Effector CD8-positive, alpha-beta T cell (primary cell): ENCODE measurements at places on chromosomes 3 and 15.
A peak's percentile ranks its signal among the peaks of the same experiment; 100 is the strongest.

DNA sequence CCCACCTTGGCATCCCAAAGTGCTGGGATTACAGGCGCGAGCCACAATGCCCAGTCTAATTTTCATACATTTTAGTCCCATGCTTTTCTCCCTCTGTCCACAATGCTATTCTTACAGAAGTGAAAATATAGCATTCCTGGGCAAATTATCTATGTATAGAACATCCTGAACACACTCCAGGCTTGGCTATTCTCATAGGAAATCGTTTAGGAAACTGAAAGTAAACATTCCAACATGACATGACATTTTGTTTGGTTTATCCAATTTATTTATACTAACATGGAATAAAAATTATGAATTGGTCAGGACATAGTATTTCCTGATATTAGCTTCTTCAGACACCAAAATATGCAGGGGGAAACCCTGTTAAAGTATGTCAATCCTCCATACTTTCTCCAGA lies 52.6 kb downstream of the SYNM start:
- no peak for DNase-seq

DNA sequence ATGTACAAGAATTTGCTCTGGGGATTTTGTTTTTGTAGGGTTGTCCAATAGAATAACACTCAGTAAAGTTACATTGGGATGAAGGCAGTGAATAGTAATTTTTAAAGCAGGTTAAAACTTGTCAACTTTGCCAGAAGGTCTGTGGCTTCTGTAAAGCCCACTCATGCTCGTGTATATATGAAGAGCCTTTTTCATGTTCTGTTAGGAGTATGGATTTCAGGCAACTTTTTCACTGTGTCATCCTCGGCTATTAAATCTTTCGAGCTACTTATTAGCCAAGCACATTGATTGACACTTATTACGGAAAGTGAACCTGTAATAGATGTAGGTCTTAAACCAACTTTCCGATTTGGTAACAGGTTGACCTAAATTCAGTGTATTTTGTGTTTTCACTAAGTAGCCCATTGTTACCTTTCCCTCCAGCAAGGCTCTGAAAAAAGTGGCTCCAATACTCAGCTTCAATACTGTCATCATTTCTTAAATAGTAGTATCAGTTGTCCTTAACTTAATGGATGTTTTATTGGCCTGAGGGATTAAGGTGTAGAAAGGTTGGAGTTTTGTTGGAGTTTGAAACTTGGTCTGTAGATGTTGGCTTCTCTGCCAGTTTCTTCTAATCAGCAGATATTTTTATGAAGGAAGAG lies 1.7 kb downstream of the PAK2 start:
- no peak for DNase-seq

- no peak for DNase-seq
These were observed 231.0 kb upstream of the CHRNA7 start for GRCh38 chr15:31799319-31799714.

DNA sequence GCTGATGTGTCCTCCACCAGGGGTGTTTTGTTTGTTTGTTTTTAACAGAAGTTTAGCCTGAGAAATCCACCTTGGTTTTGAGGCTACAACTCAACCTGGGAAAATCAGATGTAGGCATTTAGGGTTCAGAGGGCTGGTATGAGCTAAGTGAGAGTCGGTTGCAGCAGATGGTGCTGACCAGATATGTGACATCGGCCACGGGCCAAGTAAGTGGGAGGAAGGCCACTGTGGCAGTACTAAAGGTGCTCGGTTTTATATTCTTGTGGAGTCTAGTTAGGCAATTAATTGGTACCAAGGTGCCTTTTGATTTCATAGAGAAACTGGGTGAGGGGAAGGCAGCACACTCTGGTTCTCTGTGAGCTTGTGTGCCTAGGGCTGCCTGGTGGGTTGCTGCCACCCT lies 10.5 kb downstream of the MTMR14 start:
- no peak for DNase-seq

- no peak for DNase-seq
These were observed 6.7 kb downstream of the LYZL4 start for GRCh38 chr3:42403737-42404136.

- DNase-seq, result no peak
These were observed 18.4 kb downstream of the SENP5 start for GRCh38 chr3:196886144-196886543.

- DNase-seq, result no peak
These were observed 280.7 kb downstream of the MFSD1 start for GRCh38 chr3:159082519-159082918.

DNA sequence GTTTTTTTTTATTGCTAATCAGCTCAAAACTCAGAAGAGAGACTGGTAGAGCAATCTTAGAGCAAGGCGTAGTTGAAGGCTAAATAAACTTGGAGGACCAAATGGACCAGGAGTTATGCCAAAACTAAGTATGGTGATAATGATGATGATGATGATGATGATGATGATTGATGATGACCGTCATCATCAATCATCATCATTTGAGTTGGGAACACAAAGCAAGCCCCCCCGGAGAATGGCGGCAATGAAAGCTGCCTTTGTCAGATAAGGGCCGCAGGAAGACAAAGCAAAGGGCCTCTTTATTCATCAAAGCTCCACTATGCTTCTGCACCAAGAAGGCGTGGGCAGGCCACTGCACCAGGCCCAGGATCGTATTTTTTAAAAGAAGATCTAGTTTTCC lies 82.1 kb upstream of the RAD18 start:
- DNase-seq, result no peak

GRCh38 chr3:52615166-52615565 lies 70.5 kb downstream of the PBRM1 start:
- DNase-seq, result no peak

DNA sequence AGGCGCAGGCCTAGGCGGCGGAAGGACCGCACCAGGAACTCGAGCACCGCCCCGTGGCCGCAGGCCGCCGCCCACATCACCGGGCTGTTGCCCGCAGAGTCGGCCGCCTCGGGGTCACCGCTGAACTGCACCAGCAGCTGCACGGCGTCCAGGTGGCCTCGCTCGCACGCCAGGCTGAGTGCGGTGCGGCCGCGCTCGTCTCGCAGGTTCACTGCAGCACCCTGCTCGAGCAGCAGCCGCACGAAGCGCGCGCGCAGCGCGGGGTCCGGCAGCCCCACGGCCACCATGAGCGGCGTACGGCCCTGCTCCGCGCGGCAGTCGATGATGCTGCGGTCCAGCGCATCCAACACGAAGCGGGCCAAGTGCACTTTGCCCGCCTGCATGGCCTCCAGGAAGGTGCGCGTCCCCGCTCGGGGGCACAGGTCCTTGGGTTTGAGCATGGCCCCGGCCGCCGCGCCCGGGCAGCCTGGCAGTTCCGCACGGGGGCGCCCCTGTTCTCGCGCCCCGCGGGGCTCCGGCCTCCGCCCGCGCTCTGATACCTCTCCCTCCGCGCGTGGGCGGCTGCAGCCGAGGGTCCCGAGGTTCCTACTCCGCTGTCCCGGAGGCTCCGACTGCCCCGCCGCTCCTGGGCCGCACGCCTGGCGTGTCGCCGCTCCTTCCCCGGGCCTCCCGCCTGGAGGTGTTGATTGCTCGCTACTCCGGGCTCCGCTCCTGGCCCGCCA lies 556 bp downstream of the ANKRD63 start:
- DNase-seq, result peak; percentile 12

GRCh38 chr3:30657914-30658313 lies 51.5 kb downstream of the TGFBR2 start:
- DNase-seq, result peak; percentile 4

DNA sequence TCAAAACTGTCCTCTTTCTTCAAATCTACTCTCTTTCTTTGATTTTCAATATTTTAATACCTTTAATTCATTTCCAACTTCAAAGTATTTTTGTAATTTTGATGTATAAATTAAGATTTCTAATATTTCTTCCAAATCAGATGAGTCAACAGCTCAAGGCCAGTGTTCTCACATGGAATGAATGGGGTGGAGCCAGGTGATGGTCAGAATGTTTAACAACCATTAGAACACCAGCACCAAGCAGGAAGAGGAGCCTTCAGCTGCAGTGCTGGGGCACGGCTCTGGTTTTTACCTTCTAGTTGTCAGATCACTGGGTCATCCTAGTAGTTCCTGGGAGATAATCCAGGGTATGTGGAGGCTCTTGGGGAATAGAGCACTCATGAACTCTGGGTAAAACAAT lies 494.5 kb upstream of the PDZRN3 start:
- no peak for DNase-seq

GRCh38 chr3:188589071-188589470 lies 435.1 kb downstream of the LPP start:
- no peak for DNase-seq

GRCh38 chr3:65928110-65928509 lies 110.6 kb downstream of the MAGI1 start:
- DNase-seq, result no peak

DNA sequence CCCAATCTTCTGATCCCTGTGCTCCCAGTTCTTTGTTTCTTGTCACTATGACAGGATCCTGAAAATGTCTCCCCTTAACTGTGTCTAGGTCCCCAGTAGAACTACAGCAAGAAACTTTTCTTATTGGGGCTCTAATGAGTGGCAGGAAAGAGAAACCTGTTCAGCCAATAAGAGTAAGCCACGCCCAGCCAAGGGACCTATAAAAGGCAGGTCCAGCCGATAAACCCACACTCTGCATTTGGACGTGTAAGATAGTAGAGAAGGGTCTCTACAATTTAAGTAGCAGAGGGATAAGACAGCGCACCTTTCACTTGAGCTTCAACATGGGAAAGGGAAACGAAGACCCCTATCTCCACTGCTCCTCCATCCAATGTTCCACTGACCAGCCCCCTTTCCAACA lies 149.9 kb downstream of the LMLN start:
- no peak for DNase-seq

- no peak for DNase-seq
These were observed 170.6 kb upstream of the TSC22D2 start for GRCh38 chr3:150237490-150237889.

DNA sequence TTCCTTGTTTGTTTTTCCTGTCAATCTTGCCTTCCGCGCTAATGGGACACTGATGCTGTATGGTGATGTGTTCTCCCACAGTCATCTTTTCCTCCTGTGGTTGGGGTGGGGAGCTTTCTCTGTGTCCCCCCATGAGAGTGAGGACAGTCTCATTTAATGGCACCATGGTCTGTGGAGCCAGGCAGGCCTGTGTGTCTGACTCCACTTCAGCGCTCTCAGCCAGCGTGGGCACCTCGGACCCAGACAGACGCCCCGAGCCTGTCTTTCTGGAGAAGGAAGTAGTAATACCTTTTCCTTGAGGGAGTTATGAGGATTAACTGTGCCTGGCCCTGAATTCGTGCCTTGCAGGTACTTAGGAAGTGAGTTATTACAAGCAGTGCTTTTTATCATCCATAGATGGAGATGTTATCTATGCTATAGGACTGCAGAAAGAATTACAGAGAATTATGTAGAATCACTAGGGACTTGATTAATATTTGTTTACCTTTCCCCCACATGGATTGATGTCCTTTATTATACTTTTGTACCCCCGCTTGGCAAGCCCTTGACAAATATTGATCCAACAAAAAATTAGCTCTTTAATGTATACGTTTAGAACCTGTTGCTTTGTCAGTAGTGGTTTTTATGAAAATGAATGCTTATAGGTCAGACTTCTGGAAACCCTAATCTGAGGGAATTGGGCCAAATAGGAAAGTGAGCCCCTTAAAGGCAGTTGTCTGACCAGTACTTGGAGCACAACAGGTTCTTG lies 152.4 kb downstream of the PGPEP1L start:
- no peak for DNase-seq

- no peak for DNase-seq
These were observed 752 bp downstream of the OCA2 start for GRCh38 chr15:28098360-28098765.

GRCh38 chr15:25327686-25328085 lies 111.1 kb downstream of the UBE3A start:
- DNase-seq, result no peak

- DNase-seq, result peak; percentile 55
These were observed 28.9 kb downstream of the FBXW12 start for GRCh38 chr3:48400824-48401433.

DNA sequence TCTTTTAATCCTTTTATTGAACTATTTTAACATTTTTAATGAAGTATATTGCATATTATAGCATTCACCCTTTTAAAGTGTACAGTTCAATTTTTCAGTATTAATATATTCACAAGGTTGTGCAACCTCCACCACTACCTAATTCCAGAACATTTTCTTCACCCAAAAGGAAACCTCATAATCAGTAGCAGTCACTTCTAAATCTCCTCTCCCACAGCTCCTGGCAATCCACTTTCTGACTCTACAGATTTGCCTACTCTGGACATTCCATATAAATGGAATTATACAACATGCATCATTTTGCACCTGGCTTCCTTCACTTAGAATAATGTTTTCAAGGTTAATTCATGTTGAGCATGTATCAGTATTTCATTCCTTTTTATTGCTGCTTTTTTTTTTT lies 55.0 kb upstream of the HRH1 start:
- no peak for DNase-seq

DNA sequence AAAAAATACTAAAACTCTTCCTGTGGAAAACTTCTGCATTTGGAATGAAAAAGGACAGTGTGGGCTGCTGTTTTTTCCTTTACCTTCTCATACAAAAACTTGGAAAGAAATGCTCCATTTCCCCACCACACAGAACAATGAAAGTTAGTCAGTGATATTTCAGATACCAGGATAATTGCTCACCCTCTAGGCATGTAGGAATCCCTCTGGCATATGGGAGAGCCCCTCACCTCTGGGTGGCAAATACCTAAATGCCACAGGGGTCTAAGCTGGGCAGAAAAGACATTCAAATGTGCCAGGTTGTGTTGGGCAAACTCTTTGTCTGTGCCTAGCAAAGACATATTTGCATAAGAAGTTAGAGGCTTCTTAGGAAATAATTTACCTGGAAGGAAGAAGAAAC lies 560.3 kb upstream of the NR2F2 start:
- DNase-seq, result no peak

- DNase-seq, result no peak
These were observed 39.3 kb downstream of the GLB1 start for GRCh38 chr3:33057320-33058298.

GRCh38 chr15:74176262-74177214 lies 3.0 kb downstream of the ISLR start:
- no peak for DNase-seq

DNA sequence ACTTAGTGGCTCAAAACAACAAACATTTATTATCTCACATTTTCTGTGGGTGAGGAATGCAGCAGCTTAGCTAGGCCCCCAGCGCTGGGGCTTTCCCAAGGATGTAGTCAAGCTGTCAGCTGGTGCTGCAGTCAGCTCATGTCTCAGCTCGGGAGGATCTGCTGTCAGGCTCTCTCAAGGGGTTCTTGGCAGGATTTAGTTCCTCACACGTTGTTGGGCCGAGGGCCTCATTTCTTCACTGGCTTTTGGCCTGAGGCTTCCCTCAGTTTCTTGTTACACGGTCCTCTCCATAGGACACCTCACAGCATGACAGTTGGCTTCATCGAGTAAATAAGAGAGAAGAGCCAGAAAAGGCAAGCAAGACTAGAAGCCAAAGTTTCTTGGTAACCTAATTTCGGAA lies 13.7 kb upstream of the U2SURP start:
- no peak for DNase-seq

- no peak for DNase-seq
These were observed 16.5 kb downstream of the EMC3 start for GRCh38 chr3:9970020-9970652.
